ENCODE measurements at places on chromosomes 4 and X.

DNA sequence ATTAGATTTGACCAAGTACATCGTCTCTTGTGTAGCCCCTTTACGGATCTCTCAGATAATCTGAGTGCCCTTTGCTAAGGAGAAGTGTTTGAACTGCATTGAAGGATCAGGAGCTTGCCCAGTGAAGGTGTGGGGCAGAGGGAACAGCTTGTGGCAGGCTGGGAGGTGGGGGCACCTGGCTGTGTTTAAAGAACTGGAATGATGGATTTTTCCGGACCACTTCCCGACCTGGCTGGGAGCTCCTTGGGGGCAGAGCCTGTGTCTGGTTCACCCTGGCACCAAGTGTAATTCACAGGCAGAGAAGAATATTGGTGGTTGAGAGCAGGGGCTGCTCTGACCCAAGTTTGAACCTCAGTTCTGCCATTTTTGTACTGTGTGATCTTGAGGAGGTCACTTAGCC, 18.5 kb downstream of the TBC1D14 start:
- DNase-seq = no peak

- DNase-seq = no peak
Observed at GRCh38 chr4:187071946-187072600, 348.4 kb upstream of the FAT1 start.

DNA sequence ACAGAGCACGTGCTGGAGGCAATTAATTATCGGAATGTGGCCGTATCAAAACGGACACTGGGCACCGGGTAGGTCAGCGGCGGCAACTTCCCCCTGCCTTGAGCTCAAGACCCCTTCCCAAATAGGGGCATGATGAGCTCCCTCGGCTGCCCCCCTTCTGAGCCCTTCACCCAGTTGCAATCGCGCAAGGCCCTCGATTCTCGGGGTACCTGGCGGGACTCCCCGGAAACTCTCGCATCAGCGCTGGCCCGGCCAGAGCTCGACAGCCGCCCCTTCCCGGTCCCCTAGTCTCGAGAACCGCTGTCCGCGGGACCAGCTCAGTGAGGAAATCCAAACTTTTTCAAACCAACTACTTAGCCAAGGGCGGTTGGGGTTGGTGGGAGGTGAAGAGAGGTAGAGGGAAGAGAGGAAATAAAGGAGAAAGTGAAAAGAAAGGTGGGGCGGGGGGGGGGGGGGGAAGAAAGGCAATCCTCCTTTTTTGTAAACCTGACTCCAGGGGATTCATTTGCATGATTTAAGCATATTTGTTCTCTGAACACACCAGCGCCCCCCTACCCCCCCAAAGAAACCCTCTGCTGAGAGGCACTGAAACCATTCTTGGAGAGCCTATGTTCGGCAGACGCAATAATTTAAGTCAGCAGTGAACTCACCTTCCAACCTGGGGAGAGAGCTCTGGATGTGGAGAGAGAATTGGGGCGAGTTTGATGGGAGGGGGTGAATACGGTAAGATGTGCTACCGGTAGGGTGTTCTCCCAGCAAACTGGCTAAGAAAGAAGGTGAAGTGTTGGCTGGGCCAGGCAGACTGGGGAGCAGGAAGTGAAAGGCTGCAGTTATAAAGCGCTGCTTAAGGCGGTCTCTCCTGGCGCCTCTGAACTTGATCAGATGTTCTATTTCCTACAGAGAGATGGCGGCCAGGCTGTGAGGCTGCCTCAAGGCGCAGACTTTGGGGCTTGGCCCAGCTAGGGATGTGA, 2.0 kb upstream of the ZIC3 start:
- no peak for DNase-seq

- no peak for DNase-seq
Observed at GRCh38 chrX:110038900-110039299, 36.0 kb downstream of the TMEM164 start.
